ENCODE measurements at places on chromosomes 6 and 20.
A peak's percentile ranks its signal among the peaks of the same experiment; 100 is the strongest.

DNA sequence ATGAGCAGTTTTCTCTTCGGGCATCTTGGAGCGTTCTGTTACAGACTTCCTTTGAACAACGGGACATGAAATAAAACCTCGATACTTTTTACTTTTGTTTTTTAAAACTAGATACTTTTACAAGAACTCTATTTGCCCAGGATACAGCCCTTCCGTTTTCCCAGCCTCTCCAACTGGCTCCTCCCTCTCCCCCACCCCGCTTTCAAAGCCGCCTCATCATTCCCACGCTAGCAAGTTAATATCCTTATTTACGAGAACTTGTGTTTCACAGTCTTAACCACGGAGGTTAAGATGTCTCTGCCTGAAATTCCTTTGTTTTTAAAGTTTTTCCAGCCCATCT, 241 bp upstream of the CFAP206 start:
- DNase-seq, result no peak

GRCh38 chr20:57013741-57014140, 252.7 kb downstream of the BMP7 start:
- no peak for DNase-seq

DNA sequence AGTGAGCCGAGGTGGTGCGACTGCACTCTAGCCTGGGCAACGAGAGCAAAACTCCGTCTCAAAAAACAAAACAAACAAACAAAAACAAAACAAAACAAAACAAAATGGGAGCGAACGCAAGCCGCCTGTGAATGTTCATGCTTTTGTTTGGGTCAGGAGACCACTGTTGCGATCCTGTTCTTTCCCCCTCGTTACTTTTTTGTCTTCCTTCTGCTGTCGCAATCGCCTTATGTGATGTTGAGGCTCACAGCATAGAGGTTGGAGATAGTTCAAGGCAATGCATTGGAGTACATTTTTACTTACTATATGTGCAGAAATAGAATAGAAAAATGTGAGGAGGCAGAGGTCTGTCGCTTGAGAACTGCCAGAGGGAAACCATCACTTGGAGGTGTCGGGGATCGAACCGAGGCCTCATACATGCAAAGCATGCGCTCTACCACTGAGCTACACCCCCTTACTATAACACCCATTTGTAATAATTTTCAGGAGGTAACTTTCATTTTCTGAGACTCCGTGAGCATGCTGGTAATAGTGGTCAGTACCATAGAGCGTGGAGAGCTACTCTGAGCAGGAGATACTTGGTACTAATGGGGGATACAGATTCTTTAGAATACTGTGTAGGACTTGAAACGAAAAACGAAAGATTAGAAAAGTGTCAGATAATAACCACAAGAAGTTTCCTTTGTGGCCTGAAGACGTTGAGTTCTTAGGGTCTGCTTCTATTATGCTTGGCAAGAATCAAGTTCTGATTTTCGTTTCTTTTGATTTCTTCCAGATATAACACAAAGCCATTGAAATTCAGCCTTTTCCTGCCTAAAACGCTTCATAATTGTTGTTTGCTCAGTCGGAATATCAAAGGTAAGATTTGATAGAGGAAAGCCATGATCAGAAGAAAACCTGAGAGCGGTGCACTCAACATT, 121.1 kb downstream of the TRIM27 start:
- peak; percentile 17 for DNase-seq

DNA sequence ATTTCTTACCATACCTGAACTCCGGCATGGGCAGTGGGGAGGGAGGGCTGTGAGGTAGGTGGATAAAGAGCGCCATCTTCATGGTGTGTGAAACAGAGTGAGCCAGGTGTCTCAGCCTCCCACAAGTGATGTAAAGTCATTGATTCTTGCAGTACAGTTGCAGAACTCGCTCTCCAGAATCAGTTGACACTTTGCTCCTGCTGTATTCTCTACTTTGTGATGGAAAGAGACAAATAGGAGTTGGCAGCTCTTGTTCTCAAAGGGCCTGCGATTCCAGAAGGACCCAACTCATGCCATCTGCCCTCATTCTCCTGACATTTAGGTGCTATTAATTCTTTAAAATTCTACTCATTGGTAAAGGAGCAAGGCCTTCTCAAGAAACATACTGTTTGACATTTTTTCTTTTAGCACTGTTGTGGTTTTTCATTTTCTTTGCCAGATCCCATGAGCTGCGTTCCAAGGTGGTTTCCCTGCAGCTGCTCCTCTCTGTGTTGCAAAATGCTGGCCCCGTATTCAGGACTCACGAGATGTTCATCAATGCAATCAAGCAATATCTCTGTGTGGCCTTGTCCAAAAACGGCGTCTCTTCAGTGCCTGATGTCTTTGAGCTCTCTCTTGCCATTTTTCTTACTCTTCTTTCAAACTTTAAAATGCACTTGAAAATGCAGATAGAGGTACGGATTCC, 49.3 kb downstream of the ARFGEF2 start:
- no peak for DNase-seq

- no peak for DNase-seq
These were observed 2.8 kb downstream of the SIRPA start for GRCh38 chr20:1897965-1898464.

DNA sequence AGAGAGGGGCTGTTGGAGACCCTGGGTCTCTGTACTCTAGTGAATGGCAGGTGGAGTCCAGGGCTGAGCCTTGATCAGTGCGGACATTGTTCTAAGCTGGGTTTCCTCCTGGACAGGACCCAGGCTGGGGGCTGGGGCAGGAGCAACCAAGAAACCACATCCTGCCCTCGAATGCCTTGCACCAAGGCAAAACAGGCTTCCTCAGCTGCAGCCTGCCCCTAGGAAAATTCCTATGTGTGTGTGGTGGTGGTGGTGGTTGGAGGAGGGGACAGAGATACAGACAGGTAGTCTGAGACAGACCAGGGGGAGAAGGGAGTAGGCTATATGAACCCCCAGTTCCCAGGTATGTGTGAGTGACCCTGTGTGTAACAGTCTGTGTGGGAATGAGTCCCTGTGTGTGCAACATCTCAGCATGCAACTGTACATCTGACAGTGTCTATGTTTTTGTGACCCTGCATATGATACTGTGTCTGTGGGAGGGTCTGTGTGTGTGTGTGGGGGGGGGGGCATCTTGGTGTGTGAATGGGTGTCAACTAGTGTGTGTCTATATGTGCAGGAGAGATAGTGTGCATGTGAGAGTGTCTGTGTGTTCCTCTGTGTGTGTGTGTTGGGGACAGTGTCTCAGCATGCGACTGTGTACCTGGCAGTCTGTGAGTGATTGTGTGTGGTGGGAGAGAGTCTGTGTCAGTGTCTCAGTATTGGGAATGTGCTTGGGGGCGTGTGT, 3.0 kb downstream of the GLP1R start:
- DNase-seq, result no peak

DNA sequence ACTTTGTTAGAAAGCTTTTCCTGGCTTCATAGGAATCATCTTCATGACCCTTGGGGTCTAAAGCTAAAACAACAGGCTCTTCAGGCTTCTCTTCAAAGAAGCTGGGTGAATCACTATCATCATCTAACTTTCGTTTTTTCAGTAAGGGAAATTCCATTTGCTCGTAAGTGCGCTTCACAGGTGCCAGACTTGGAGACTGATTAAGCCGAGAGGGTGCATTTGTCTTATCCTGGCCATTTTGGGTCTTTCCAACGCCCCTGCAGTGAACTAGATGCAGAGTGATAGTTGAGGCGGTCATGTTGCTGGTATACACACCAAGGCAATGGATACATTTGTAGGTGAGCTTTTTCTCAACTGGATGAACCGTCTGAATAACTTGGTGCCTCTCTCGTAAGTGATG, 38.8 kb downstream of the ADNP start:
- DNase-seq, result no peak

Data from stimulated activated CD8-positive, alpha-beta memory T cell treated with anti-CD3 and anti-CD28 coated beads, Interleukin-2, amount 100 ng/mL, for 48 hours (primary cell).